Vagina (tissue), 2 donors: ENCODE measurements at places on chromosomes 16 and 17.

GRCh38 chr17:40531051-40531991, 29.9 kb upstream of the TNS4 start:
- no peak for DNase-seq

GRCh38 chr17:9367156-9367555, 208.5 kb downstream of the STX8 start:
- DNase-seq: no peak

GRCh38 chr16:50697881-50698767, 4.7 kb downstream of the NOD2 start:
- no peak for DNase-seq

- DNase-seq: no peak
These were observed 17.8 kb downstream of the ACTG1 start for GRCh38 chr17:81494626-81495377.

- DNase-seq: no peak
These were observed 1.5 kb downstream of the ST6GALNAC1 start for GRCh38 chr17:76642032-76642561.

- DNase-seq: no peak
These were observed 13.0 kb upstream of the SALL1 start for GRCh38 chr16:51163894-51164566.

- no peak for DNase-seq
These were observed 17.5 kb downstream of the WWOX start for GRCh38 chr16:78116946-78117345.

DNA sequence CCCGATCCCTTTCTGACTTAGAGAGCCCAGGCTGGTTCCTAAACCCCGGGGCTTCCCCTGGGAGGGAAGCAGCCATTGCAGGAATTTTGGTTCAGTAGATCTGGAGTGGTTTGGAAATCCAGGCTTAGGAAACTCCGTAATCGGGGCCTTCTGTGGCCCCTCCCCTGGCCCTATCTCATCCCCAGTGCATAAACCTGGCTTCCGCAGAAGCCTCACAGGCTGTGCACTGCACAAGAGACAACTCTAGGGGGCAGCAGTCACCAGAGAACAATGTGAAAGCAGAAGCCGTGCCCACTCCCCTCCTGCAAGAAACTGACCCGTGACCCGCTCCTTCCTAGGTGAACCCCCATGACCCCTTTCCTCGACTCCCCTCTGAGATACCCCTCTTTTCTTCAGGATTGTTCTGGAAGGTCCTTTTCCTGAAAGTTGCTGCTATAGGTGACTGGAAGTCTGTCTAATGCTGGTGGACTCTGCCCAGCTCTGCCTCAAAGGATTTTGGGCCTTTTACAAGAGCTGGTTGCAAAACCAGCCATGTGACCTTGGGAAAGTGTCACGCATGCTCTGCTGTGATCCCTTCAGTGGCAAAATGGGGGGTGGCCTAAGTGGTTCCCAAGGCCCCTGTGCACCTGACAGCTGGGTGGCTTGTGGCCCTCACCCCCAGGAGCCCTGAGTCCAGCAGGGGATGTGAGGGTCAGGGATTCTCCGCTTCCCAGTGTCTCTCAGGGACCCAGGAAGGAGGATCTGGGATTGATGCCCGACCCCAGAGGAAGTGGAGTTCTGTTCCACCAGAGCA, 14.4 kb downstream of the GUCY2D start:
- DNase-seq: peak; percentile 90

- DNase-seq: no peak
These were observed 30.5 kb downstream of the NSMCE1 start for GRCh38 chr16:27238016-27238587.

DNA sequence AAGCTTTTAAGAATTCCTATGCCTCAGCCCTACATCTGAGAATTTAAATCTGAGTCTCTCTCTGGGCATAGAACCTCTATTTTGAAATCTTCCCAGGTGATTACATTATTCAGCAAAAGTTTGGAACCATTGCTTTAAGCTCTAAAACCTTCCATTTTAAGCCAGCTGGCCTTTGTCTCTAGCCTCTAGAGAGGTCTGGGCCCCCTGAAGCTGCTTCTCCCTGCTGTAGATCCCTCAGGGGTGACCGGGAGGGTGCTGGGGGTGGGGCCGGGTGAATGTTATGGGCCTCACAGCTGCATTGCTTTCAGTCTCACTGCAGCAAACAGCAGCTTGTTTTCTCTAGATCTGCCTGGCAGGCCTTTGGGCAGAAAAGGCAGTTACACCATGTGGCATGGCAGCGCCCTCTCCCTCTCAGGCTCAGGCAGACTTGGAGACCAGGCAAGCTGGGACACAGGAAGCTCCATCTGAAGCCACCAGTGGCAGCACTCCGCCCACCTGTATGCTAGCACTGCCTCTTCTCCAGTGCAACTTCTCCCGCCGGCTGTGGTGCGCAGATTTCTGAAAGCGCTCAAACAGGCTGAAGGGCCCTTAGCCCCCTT, 66.3 kb downstream of the MPRIP start:
- no peak for DNase-seq

- no peak for DNase-seq
These were observed 1.1 kb upstream of the PIGS start for GRCh38 chr17:28572259-28573039.

DNA sequence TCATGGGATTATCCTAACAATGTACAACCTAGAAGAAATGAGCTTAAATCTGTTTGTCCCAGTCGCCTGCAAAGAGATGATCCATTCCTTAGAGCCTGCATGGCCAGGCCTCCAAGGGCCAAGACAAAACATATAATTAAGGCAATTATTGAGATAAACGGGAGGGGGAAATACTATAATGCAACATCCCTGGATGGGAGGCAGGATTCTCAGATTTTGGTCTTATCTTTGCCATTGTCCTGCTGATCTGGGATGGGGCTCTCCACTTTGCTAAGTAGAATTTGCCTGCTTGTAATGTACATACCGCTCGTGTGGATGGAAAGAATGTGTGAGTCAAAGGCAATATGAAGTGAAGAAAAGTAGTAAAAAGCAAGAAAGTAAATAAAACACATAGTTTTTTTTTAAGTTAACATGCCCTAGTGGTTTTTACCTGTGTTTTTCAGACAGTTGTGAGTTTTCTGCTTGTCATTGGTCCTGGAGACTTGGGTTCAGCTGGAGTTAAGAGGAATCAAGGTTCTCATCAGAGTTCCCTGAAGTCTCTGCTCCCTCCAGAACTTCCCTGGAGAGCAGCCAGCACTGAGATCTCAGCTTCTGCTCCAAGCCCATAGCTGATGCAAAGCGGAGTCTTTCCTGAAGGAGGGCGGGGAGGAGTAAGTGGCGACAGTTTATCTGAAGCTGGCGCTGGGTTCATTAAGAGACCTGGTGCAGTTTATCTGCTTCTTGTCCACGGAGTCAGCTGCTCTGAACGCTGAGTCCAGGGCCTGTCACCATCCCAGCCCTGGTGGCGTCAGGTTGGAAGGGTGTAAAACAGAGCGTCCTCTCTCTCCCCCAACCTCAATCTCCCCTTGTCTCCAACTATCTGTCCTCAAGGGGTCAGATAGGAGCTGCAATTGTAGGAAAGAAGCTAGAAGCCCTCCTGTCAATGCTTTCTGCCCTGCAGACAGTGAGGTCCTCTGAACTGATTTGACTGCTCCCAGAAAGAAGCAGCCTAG, 30.1 kb downstream of the HOXB1 start:
- DNase-seq: no peak

DNA sequence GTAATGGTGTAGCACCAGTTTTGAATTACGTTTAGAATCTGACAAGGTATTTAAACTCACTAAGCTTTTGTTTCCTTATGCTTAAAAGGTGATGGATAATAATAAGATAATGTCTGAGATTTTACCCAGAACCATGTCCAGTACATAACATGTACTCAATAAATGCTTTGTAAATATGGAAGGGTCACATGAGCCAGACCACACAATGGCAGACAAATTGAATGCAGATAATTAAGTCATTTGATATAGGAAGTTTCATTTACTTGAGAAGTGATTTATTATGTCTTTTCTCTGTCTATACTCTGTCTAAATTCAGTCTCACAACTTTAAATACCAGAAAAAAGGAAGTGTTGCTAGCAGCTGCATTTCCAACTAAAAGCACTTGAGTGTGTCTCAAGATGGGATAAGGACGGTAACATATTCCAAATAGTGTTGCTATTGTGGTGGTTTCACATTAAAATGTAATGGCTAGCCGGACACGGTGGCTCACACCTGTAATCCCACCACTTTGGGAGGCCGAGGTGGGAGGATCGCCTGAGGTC, 52.5 kb upstream of the DHX40 start:
- no peak for DNase-seq

DNA sequence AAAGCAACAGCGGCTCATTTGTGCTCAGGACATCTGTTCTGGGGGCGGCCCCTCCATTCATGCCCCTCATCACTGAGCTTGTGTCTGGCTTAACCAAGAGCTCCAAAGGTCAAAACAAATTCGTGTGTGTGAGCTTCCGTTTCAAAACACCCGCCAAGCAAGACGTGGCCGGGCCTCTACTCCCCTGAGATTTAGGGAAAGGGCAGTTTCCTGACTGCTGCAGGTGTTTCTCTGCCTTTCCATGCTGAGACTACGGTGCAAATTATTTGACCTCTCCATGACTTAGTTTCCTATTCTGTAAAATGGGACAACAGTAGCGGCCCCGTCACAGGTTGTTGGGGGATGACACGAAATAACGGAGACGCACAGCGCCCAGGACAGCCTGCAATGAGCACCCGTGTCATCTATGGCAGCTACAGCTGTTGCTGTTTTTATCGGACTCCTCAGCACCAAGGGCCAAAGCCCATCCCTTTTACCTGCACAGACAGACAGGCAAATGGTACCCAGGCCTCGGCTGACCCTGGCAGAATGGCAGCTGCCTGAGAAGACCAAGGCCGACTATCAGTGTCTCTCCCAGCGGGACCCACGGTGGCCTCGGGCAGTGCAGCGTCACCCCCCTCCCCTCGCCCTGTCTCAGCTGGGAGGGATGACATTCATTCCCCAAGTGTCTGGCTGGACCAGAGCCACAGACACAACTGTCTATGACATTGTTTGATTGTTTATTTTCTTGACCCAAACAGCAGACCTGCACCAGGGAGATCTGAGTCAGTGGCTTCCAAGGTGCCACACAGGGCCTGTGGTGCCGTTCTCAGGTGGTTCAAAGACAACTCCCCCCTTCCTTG, 50.7 kb upstream of the DOC2B start:
- DNase-seq: no peak

DNA sequence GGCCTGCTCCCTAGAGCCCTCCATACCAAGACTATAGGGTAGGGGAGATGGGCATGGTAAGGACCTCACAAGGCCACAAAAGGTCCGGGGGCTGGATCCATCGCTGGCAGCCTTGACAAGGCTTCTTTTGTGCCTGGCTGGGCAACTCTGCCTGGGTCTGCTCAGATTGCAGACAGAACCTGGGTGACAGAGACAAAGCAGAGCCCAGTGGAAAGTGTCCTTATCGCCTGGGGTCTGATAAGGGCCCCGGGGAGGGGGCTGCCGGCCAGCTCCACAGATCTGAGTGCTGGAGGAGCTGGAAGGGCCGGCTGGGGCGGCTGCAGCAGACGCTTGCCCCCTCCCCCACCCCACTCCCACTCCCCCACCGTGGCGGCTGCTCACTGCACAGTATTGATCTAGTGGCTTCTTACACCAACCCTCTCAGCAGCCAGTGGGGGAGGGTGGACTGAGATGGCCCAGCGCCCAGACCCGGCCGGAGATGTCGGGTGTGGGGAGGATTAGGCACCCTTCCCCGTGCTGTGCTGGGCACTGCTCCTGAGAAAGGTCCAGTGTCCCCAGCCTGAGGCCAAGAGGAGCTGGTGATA, 7.2 kb downstream of the MMP15 start:
- DNase-seq: no peak

GRCh38 chr17:77054936-77055335, 85.8 kb upstream of the SEC14L1 start:
- DNase-seq: no peak

DNA sequence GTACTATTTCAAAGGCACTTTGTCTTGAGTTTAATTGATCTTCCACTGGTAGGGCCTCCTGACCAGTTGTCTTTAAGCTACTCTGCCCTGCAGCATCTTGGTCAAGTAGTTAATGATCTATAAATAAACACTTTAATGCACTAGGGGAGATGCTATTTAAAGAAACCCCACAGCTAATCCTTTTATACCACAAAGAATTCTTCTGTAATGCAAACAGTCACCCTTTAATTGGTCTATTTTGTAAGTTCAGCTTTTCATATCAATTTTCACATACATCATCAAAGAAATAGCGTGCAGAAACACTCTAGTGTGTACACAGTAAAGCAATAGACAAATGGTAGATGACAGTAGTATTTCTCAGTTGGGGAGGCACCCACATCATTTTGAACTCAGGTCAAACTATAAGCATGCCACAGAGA, 70.3 kb downstream of the PMP22 start:
- no peak for DNase-seq

DNA sequence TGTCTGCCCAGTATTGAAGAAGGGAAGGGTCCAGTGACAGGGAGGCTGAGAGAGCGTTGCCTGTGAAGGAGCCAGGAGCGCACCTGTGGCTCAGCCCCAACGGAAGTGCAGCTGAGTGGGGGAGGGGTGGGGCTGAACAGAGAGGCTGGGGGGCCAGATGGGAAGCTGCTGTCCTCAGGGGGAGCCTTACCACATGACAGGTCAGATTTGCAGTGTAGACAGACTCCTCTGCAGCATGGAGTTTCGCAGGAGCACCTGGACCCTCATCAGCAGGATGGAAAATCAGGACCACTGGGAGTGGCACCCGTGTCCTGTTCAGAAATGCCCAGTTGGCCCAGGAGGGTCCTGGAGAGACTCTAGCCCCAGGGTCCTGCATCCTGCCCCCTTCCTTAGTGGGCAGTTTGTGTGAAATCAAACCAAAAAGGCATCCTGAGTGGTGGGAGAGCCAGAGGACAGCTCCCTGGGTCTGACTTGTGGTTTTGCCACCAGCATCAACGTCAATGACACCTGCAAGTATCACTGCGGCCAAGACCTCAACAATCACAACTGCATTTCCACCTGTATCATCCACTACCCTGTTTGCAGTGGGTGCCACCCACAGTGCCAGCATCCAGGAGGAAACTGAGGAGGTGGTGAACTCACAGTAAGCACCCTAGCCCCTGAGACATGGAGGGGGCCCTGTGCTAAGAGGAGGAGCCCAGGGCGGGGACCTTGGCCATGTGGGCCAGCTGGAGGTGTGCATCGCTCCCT, 7.8 kb downstream of the CD300A start:
- DNase-seq: no peak

DNA sequence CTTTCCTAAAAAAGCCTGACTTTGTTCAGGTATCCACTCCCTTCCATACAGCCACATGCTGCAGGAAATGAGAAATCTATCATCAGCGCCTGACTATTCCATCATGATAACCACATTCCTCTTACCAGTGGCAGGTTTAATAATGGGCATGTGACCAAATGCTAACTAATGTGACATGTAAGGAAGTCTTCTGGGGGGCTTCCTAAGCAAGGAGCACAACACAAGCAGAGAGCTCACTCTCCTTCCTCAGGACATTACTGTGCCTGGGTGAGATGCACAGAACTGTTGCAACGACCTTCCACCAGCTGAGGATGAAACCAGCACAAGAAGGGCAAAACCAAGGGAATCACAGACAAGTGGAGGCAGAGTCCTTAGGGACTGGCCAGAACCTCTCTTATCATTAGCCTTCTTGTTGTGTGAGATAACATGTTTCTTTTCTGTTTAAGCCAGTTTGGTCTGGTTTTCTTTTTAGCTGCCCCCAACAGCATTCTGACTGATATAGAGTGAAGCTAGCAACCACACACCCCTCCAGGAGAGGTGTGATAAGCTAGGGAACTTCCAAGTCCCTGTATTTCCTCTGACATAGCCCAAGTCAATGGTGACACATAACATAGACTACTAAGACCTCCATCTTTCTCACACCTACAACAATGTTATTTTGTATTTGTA, 16.9 kb downstream of the MYO1D start:
- no peak for DNase-seq

GRCh38 chr17:74018115-74018514, 185.4 kb upstream of the RPL38 start:
- no peak for DNase-seq
